Left ventricle myocardium inferior (tissue), 1 donor: ENCODE measurements at places on chromosomes 12 and 14. TPM values are rescaled to one million over a fixed set of nuclear protein-coding genes. Genes with fewer than 3 reads are reported as not detected.

- peaks cover 23% of the 10 kb centered on the region for H3K4me1 ChIP-seq
- no peak overlapping the region for H3K4me3 ChIP-seq
- H3K36me3 ChIP-seq, result no peaks in the 10 kb centered on the region
- no peak overlapping the region for H3K27ac ChIP-seq
These were observed 2.1 kb upstream of the PDZRN4 start for GRCh38 chr12:41186026-41186425.

The SSTR1 gene
- 0.69 TPM for total RNA-seq

The PRH2 gene
- total RNA-seq, result not detected

- H3K27me3 ChIP-seq, result no peaks in the 10 kb centered on the region
- H3K36me3 ChIP-seq, result no peaks in the 10 kb centered on the region
- peak overlapping the region; percentile 9 for H3K27ac ChIP-seq
- peaks cover 95% of the 10 kb centered on the region for H3K4me1 ChIP-seq
These were observed 359.5 kb downstream of the CACNA1C start for GRCh38 chr12:2412305-2412643.

- H3K4me3 ChIP-seq, result no peak overlapping the region
- peaks cover 9% of the 10 kb centered on the region for H3K27me3 ChIP-seq
- no peak overlapping the region for H3K27ac ChIP-seq
- DNase-seq, result no peak
- H3K36me3 ChIP-seq, result no peaks in the 10 kb centered on the region
- no peaks in the 10 kb centered on the region for H3K4me1 ChIP-seq
These were observed 128.2 kb downstream of the TMEM30B start for GRCh38 chr14:61152851-61153364.

DNA sequence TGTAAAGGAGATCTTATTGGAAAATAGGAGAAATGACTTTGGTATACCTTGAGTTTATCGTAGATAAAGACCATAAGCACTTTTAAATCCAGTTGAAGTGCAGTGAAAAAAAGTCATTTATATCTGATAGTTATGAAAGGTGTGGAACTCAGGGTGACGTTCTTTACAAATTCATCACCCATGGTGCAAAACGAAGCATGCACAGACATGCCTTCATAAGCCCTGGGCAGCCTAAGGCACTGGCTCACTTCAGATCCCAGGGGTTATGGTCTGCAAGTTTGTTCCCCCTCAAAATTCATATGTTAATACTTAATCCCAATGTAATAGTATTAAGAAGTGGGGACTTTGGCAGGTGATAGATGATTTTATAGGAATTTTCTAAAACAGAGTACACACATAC lies 1216.4 kb upstream of the USP15 start:
- H3K4me3 ChIP-seq, result no peak overlapping the region
- no peak overlapping the region for H3K27ac ChIP-seq
- H3K36me3 ChIP-seq, result no peaks in the 10 kb centered on the region
- no peak for DNase-seq

- no peak overlapping the region for H3K27ac ChIP-seq
- H3K36me3 ChIP-seq, result no peaks in the 10 kb centered on the region
- H3K27me3 ChIP-seq, result peaks cover 40% of the 10 kb centered on the region
- no peak for DNase-seq
These were observed 59.3 kb upstream of the SLC24A4 start for GRCh38 chr14:92263681-92264080.

- no peaks in the 10 kb centered on the region for H3K27me3 ChIP-seq
- H3K36me3 ChIP-seq, result no peaks in the 10 kb centered on the region
- no peak overlapping the region for H3K27ac ChIP-seq
- H3K4me3 ChIP-seq, result no peak overlapping the region
- DNase-seq, result no peak
These were observed 151.3 kb upstream of the DCN start for GRCh38 chr12:91333966-91334365.

GRCh38 chr14:65833267-65833880 lies 420.8 kb downstream of the FUT8 start:
- H3K4me3 ChIP-seq, result no peak overlapping the region
- H3K36me3 ChIP-seq, result no peaks in the 10 kb centered on the region
- H3K27me3 ChIP-seq, result peaks cover 48% of the 10 kb centered on the region
- DNase-seq, result no peak
- H3K27ac ChIP-seq, result no peak overlapping the region

- DNase-seq, result no peak
- H3K4me3 ChIP-seq, result no peak overlapping the region
- no peaks in the 10 kb centered on the region for H3K4me1 ChIP-seq
- H3K27me3 ChIP-seq, result no peaks in the 10 kb centered on the region
- no peaks in the 10 kb centered on the region for H3K36me3 ChIP-seq
These were observed 17.2 kb downstream of the SDR9C7 start for GRCh38 chr12:56916996-56917333.

GRCh38 chr12:10753059-10753458 lies 29.9 kb upstream of the YBX3 start:
- no peaks in the 10 kb centered on the region for H3K36me3 ChIP-seq
- H3K27ac ChIP-seq, result no peak overlapping the region
- H3K4me1 ChIP-seq, result peaks cover 12% of the 10 kb centered on the region
- no peak for DNase-seq

The SIX4 gene
- 1.5 TPM for total RNA-seq

The RERGL gene
- total RNA-seq, result 0.69 TPM

GRCh38 chr12:13060581-13060980 lies 16.4 kb downstream of the FAM234B start:
- no peaks in the 10 kb centered on the region for H3K27me3 ChIP-seq
- H3K36me3 ChIP-seq, result peaks cover 42% of the 10 kb centered on the region
- no peaks in the 10 kb centered on the region for H3K4me1 ChIP-seq
- no peak overlapping the region for H3K4me3 ChIP-seq
- DNase-seq, result no peak

The KRT83 gene
- total RNA-seq, result not detected

The RND1 gene
- total RNA-seq, result 0.47 TPM

The B3GNT4 gene
- total RNA-seq, result not detected

DNA sequence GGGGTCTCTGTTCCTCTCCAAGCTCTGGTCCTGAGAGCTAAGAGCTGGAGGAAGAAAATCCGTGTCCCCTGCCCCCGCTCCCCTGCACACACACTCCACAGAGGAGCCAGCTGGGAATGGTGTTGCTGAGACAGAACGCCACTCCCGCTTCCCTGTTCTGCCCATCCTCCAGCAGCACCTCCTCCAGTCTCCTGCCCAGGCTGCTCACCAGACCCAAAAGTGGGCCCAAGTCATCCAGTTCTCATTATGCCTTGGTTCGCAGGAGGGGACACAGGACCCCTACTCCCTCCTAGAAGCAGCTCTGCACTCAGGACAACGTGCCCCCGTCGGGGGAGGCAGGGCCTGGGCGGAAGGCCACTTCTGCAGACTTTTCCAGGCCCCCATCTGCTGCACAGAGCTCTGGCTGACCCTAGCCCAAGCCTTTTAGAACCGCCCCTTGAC lies 830 bp upstream of the TRMT61A start:
- DNase-seq, result no peak
- peak overlapping the region; percentile 89 for H3K4me3 ChIP-seq
- H3K36me3 ChIP-seq, result peaks cover 7% of the 10 kb centered on the region
- peaks cover 77% of the 10 kb centered on the region for H3K4me1 ChIP-seq
- H3K27me3 ChIP-seq, result no peaks in the 10 kb centered on the region

- peaks cover 13% of the 10 kb centered on the region for H3K4me1 ChIP-seq
- H3K27ac ChIP-seq, result no peak overlapping the region
- peaks cover 20% of the 10 kb centered on the region for H3K36me3 ChIP-seq
These were observed 39.9 kb downstream of the INSM2 start for GRCh38 chr14:35573911-35574310.

GRCh38 chr14:56751471-56751870 lies 58.8 kb downstream of the OTX2 start:
- DNase-seq, result no peak
- no peaks in the 10 kb centered on the region for H3K36me3 ChIP-seq
- no peak overlapping the region for H3K27ac ChIP-seq
- no peak overlapping the region for H3K4me3 ChIP-seq
- peaks cover 66% of the 10 kb centered on the region for H3K27me3 ChIP-seq

- no peaks in the 10 kb centered on the region for H3K27me3 ChIP-seq
- H3K36me3 ChIP-seq, result no peaks in the 10 kb centered on the region
- no peak overlapping the region for H3K4me3 ChIP-seq
- DNase-seq, result no peak
- no peak overlapping the region for H3K27ac ChIP-seq
These were observed 16.4 kb downstream of the PHETA1 start for GRCh38 chr12:111352296-111352993.

DNA sequence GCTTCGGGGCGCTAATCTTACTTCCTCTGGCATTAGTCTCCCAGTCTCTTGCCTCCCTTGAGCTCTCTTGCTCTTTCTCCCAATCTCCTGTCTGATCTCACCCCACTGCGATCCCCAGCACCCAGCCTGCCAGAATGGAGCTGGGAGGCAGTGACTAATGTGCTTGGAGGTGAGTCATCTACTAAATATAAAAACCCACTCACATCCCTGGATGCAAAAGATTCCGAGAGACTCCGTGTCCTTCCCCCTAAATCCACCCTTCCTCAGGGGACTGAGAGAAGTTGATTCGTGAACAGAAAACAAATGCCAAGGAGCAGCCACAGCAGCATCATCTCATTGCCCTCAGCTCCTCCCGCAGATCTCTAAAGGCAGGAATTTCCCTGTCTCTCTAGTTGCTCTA lies 45.7 kb upstream of the KCNA5 start:
- peaks cover 13% of the 10 kb centered on the region for H3K4me1 ChIP-seq
- no peaks in the 10 kb centered on the region for H3K36me3 ChIP-seq
- H3K27me3 ChIP-seq, result peaks cover 59% of the 10 kb centered on the region
- no peak overlapping the region for H3K27ac ChIP-seq
- H3K4me3 ChIP-seq, result no peak overlapping the region

DNA sequence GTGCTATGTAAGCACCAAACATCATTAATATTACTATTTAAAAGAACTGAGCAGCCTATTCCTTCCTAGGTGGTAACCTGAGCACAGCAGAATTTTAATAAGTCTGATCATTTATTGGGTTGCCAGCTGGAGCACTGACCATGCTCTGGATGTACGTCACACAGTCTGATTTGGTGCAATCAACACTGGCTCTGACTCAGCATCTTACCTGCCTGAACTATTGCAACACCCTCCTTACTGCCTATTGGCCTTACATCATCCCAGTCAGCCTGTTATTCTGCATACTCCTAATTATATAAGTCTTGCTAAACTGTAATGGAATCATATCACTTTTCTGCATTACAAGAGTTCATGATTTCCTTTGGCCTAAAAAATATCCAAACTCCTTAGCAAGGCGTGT lies 149.7 kb downstream of the PTPRO start:
- peaks cover 7% of the 10 kb centered on the region for H3K27me3 ChIP-seq
- no peak overlapping the region for H3K27ac ChIP-seq
- no peaks in the 10 kb centered on the region for H3K4me1 ChIP-seq
- DNase-seq, result no peak
- H3K4me3 ChIP-seq, result no peak overlapping the region
- no peaks in the 10 kb centered on the region for H3K36me3 ChIP-seq

GRCh38 chr14:88106377-88106776 lies 101.4 kb downstream of the GPR65 start:
- no peak overlapping the region for H3K27ac ChIP-seq
- H3K36me3 ChIP-seq, result no peaks in the 10 kb centered on the region
- DNase-seq, result no peak
- no peak overlapping the region for H3K4me3 ChIP-seq
- H3K4me1 ChIP-seq, result no peaks in the 10 kb centered on the region
- H3K27me3 ChIP-seq, result no peaks in the 10 kb centered on the region
